ENCODE measurements at places on chromosomes 11 and 22.

DNA sequence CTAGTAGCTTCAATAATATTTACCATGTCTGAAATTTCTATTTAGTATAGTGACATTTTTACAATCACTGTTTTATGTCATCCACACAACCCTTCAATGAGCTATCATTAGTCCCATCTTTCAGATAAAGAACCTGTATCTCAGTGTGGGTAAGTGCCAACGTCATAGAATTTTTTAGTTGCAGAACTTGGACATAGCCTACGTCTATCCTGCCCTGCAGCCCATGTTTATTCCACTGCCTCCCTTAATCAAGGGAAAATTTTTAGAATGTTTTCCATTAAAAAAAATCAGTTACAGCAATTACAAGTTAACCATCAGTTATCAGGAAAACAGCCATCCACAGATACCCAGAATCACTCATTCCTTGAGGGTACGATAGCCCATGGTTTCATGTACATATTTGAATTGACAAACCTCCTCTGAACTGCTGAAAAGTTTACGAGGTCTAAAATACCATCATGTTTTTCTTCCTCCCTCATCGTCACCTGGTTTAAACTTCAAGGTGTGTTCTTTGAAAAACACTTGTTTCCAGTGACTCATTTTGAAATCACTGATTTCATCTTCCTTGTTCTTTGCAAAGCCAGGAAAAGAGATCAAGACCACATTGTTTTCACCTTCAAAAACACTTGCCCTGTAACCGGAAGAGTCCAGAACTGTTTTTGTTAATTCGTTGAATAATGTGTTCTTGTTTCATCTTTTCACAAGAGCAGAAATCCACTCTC lies 100.9 kb downstream of the FAM76B start:
- no peak for DNase-seq

- no peak for DNase-seq
Observed at GRCh38 chr11:47870404-47870803, 22.3 kb upstream of the NUP160 start.

DNA sequence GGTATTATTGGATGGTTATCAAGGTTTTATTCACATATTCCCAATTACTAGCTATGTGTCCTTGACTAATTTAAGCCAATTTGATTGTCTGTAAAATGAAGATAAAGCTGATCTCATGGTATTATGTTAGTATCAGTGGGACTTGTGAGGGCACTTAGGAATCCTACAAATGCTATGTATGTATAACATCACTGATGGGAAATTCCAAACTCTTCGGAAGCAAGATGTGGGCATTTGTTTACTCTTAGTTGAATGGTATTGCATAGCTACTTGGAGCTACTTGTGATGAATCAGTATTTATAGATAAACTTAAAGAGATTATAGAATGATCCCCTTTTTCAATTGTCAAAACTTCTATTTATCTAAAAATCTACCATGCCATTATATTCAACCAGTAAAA lies 239.9 kb downstream of the CNTN5 start:
- DNase-seq = no peak

- no peak for DNase-seq
Observed at GRCh38 chr11:114296605-114297372, 590 bp downstream of the NNMT start.

DNA sequence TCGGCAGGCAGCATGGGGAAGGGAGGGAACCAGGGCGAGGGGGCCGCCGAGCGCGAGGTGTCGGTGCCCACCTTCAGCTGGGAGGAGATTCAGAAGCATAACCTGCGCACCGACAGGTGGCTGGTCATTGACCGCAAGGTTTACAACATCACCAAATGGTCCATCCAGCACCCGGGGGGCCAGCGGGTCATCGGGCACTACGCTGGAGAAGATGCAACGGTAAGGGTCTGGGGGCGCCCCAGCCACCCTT lies 204 bp downstream of the FADS2 start:
- no peak for DNase-seq

DNA sequence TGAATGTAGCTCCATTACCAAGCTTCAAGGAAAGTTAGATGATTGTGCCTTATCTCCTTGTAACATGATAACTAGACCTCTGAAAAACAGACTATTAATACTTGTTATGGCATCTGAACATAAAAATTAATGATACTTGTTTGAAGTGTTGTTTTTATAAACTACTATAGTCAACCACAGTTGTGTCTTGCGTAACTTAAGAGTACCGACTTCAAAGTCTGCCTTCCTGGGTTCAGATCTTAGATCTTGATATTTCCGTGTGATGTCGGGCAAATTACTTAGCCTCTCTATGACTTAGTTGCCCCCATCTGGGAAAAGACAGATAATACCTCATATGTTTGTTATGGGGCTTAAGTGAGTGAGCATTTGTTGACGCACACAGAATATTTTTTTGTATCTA lies 906.5 kb downstream of the JRKL start:
- DNase-seq = no peak

GRCh38 chr11:70820712-70821111 lies 422.4 kb downstream of the CTTN start:
- DNase-seq = no peak

DNA sequence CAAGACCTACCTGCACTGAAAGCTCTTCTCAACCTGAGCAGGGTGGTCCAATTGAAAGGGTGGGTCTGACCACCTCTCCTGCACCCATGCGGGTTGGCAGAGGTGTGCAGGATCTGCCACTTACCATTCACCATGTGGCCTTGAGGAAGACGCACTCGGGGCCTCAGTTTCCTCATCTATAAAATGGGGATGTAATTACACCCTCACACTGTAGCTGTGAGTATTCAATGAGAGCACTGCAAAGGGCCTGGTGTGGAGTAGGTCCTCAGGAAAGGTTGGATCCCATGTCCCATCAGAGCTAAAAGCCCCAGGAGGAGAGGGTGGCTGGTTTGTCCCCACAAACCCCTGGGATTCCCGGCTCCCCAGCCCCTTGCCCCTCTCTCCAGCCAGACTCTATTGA lies 557 bp upstream of the TAGLN start:
- DNase-seq = no peak

DNA sequence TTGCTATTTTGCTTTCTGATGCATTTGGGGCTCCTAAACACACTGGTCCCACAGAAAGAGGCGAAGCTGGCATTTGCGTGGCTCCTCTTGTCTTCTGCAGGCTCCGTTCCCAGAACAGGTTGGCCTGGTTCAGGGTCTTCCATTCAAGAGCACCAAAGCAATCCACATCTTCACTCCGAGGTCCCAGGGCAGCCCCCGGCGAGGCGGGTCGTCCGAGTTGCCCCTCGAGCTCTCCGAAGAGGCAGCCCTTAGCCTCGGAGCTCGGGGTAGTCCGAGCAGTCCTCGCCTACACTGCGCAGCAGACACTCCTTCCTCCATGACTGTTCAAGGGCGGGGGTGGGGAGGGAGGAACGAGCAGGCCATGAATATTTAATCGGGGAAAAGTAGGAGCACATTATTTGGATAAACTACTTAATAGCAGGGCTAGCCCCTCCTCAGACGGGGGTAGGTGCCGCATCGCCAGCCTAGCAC lies 321.3 kb downstream of the BLID start:
- no peak for DNase-seq

GRCh38 chr11:18280438-18281045 lies 14.5 kb downstream of the SAA1 start:
- DNase-seq = no peak

DNA sequence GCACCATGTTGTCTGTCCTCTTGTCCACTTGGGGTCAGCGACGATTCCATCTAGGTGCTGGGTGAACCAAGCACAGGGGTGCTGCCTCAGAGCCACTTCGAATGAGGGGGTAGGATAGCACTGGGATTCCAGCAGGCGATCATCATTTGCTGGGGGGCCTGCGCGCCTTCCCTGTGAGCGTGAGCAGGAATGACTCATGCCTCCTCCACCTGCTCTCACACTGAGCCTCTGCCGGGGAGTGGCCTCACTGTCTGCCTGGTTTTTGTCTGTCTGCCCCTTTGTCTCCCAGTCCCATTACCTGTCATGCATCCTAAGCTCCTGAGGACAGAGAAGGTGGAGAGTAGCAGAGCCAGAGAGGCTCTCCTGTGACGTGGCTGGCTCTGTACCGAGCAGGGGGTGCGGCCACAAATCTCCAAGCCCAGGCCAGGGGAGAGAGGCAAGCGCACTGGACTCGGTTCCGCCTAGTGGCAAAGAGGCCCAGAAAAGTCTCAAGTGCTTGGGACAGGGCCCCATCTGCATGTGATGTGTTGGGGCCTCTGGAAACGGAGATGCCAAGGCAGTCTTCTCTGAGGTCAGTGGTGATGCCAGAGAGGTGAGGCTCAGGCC lies 30.8 kb downstream of the RSPH14 start:
- no peak for DNase-seq

GRCh38 chr11:105100206-105100605 lies 39.4 kb downstream of the CARD18 start:
- DNase-seq = no peak

DNA sequence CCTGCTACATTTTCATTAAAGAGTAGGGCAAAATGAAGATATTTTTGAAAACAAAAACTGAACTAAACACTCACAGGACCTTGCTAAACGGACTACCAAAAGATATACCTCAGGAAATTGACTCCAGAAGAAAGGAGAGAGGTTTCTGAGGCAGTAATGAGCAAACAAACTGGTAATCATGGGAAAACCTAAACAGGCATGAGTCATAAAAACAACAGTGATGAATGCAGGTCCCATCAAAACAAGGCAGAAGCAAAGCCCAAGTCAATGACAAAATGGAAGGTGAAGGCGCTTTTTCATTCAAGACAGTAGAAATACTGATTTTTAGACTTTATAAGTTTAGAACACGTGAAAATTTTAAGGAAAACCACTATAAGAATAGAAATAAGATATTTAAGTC lies 104.5 kb downstream of the EFCAB6 start:
- no peak for DNase-seq

DNA sequence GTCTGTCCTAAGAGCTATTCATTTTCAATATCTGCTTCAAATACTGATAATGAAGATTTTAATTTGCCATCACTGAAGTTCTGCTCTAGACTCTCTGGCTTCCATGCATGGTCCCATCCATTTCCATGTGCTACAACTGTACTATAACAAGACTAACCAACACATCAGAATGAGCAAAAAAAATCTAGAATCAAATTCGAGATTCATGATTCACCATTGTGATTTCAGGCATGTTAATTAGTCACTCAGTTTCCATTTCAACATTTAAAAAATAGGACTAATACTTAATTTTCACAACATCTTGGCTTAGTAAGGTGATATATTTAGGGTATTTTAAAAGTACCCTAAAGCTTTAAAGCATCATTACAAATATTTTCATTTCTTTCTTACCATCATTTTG lies 22.8 kb downstream of the PICALM start:
- DNase-seq = no peak

DNA sequence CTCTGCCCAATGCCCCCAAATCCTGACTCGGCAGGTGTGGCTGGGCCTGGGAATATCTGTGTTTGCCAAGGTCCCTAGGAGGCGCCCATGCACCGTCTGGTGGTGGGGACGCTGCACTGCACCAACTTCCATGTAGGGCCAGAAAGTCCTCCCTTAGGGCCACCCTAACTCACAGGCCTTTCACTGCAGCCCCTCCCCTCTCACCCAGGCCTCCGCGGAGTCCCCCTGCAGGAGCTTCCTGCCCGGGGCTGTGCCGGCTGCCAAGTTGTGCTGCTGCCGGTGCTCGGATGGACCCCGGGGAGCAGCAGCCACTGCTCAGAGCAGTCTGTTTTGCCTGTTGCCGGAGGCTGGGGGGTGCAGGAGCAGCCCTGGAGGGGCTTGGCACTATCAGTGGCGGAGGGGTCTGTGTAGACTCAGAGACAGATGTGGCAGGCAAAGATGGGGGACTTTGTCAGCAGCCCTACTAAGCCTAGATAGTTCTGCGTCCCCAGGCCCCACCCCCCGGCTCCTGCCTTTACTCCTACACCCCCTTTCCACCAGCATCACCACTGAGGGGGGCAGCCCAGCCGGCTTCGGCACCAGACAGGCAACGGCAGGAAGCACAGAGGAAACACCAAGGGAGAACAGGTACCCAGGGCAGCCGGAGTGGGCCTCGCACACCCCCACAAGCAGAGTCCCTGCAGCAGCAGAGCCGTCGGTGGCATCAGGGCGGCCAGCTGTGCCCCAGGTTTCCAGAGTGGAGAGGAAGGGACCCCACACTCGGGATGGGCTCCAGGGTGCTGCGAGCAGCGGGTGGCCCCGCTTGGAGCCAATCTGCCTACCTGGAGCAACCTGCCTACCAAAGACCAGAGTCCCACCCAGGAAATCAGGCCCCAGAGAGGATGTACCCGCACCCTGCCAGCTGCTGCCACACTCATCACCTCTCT lies 124.3 kb downstream of the TRIM29 start:
- DNase-seq = no peak

GRCh38 chr11:61853698-61854169 lies 25.6 kb downstream of the FADS2 start:
- no peak for DNase-seq

GRCh38 chr11:47971501-47971900 lies 8.9 kb upstream of the PTPRJ start:
- no peak for DNase-seq

GRCh38 chr11:85826116-85826855 lies 15.3 kb upstream of the SYTL2 start:
- DNase-seq = no peak

DNA sequence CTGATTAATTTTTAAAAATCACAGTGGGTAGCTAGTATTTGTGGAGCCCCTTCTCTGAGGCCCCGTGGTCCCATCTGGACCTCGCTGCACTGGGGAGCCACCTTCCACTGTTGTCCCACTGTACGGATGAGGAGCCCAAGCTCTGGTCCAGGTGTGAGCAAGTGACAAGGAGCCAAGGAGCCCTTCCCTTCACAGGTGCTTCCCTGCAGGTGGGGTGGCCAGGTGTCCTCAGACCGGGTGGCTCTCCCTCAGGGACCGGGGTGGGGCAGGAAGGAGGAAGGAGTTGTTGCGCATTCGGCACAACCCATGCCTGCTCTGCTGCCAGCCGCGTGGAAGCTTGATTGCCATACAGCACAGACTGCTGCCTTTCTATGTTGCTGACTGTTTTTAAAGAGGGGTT lies 10.4 kb upstream of the SEPTIN5 start:
- DNase-seq = no peak

GRCh38 chr11:134389464-134390180 lies 22.4 kb downstream of the B3GAT1 start:
- DNase-seq = no peak

DNA sequence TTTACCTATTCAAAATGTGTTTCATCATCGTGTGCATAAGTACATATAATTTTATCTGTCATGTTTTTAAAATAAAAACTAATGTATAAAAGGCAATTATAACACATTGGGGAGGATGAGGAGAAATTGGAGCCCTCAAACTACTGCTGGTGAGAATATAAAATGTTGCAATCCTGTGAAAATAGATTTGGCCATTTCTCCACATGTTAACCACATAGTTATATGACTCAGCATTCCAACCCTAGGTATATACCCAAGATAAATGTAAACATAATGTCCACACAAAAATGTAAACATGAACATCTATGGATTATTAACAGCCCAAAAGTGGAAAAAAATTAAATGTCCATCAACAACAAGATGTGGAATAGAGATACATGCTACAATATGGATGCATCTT lies 928.0 kb upstream of the FAT3 start:
- no peak for DNase-seq

GRCh38 chr11:2302896-2303626 lies 1.2 kb downstream of the TSPAN32 start:
- DNase-seq = no peak

GRCh38 chr22:47291565-47292495 lies 529.4 kb downstream of the TBC1D22A start:
- DNase-seq = no peak

Measured in activated CD8-positive, alpha-beta memory T cell treated with anti-CD3 and anti-CD28 coated beads for 48 hours (primary cell).